T-helper 17 cell (primary cell): ENCODE measurements at places on chromosomes 5 and 9. TPM values are rescaled to one million over a fixed set of nuclear protein-coding genes. Genes with fewer than 3 reads are reported as not detected.

The KIF12 gene
- total RNA-seq, result not detected

GRCh38 chr5:42301349-42301748 lies 121.9 kb upstream of the GHR start:
- H3K36me3 ChIP-seq, result no peaks in the 10 kb centered on the region
- no peak for DNase-seq
- no peak overlapping the region for H3K27ac ChIP-seq

The ACOT12 gene
- not detected for total RNA-seq

The LRRC70 gene
- total RNA-seq, result 5.8 TPM

DNA sequence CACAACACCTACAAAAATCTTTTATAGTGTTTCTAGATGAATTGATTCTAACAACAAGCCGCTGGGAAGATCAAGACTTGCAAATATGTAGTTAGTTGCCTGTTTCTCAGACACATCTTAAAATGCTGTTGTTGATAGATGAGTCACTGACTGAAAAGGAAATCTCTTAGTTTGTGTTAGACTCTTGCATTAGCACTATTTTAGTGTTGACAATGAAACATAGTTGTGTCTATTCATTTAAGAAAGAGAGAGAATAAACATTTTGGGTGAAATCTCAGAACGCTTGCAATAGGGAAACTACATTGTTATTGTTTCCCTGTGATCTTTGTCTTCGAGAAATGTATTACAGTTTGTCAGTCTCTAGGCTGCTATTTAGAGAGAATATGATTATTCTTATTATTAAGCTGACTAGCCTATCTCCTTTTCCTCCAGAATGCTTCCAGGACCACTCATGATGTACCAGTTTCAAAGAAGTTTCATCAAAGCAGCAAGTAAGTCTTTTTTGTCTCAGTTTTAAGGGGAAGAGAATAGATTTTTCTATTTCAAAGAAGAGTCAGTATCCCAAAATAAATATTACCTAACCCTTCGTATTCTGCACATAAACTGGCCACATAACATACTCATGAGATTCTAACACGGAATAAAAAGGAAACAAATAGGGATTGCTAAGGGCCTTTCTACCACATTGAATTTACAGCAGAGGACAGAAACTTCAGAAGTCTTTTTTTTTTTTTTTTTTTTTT lies 285.6 kb downstream of the ARHGAP26 start:
- no peak overlapping the region for H3K4me3 ChIP-seq
- no peaks in the 10 kb centered on the region for H3K27me3 ChIP-seq
- H3K27ac ChIP-seq, result no peak overlapping the region
- H3K4me1 ChIP-seq, result peaks cover 12% of the 10 kb centered on the region

DNA sequence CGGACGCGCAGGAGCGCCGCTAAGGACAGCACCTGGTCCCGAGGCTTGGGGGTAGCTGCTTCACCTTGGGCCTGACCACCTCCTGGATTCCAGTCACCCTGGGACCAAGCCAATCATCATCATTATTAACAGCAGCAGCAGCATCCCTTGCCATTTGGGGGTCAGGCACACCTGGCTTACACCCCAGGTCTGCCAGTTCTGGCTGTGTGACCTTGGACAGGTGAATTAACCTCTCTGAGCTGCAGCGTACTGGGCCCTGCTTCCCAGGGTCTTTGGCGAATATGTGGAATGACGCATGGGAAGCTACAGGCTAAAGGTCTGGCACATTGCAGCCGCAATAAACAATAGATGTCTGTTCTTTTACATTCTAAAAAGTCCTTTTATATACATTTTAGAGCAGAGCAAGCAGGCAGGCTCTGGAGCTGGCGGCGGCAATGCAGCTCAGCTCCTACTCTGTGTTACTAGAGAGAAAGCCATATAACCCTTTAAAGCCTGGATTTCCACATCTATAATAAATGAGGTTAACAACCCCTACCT lies 97.8 kb upstream of the CPLX2 start:
- no peaks in the 10 kb centered on the region for H3K4me1 ChIP-seq
- no peak for DNase-seq
- no peak overlapping the region for H3K27ac ChIP-seq
- H3K36me3 ChIP-seq, result peaks cover 6% of the 10 kb centered on the region
- no peak overlapping the region for H3K4me3 ChIP-seq

GRCh38 chr9:128244837-128245231 lies 31.0 kb downstream of the GOLGA2 start:
- DNase-seq, result no peak
- peaks cover 34% of the 10 kb centered on the region for H3K27me3 ChIP-seq
- H3K27ac ChIP-seq, result no peak overlapping the region
- H3K4me1 ChIP-seq, result peaks cover 13% of the 10 kb centered on the region

The LTC4S gene
- total RNA-seq, result 6.4 TPM

DNA sequence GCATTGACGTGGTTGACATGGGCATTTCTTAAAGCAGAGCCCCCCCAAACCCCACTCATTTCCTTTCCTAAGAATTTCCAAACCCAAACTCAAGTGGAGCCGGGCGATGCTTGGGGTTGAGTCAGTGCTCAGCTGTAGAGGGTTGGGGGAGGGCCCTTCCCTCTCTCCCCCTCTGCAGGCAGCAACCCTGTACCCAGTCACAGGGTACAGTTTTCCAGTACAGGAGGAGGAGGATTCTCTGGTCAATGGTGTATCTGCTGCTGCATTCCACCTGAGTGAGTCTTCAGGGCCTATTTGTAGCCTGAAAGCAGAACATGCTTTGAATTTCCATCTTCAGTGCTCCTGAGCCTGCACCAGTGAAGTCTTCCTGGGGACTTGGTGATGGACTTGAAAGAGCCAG lies 55.8 kb downstream of the ENTREP1 start:
- no peak overlapping the region for H3K27ac ChIP-seq
- no peaks in the 10 kb centered on the region for H3K36me3 ChIP-seq
- H3K4me3 ChIP-seq, result no peak overlapping the region

The PCDHA5 gene
- not detected for total RNA-seq

The GABRA6 gene
- total RNA-seq, result not detected

DNA sequence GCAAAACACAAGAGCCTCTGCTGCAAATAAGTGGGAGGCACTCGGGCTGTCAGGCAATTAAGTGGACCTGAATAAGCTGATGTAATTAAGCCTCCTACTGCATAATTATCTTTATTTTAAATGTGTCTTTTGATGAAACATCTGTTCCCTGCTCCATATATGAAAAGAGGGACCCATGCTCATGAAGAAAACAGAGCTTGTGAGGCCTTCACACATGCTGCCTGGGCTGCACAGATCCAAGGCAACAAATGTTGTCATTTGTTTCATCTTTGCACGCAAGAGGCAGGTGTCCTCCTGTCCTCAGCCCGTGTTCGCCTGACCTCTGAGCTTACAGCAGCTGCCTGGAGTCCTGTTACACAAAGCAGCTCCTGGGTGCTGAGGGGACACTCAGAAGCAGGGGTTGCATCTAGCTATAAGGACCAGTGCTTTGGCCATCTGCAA lies 381.1 kb downstream of the ZNF608 start:
- H3K27ac ChIP-seq, result no peak overlapping the region
- no peak overlapping the region for H3K4me3 ChIP-seq
- DNase-seq, result no peak
- no peaks in the 10 kb centered on the region for H3K36me3 ChIP-seq
- no peaks in the 10 kb centered on the region for H3K4me1 ChIP-seq

The TGFBI gene
- 8.6 TPM for total RNA-seq

GRCh38 chr5:5158472-5158895 lies 18.4 kb downstream of the ADAMTS16 start:
- peaks cover 3% of the 10 kb centered on the region for H3K4me1 ChIP-seq
- no peaks in the 10 kb centered on the region for H3K36me3 ChIP-seq
- H3K27ac ChIP-seq, result no peak overlapping the region
- no peak for DNase-seq
- H3K4me3 ChIP-seq, result no peak overlapping the region

DNA sequence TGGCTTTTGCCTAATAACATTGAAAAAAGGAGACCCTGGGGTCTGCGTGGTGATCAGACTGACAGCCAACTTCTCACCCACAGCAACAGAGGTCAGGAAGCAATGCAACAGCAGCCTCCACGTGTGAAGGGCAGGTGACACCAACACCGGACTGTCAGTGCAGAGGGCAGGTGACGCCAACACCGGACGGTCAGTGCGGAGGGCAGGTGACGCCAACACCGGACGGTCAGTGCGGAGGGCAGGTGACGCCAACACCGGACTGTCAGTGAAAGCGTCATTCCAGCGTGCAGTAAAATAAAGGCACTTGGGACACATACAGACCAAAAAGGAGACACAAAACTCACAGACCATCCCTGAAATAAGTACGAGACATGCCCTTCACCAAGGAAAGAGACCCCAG lies 37.2 kb upstream of the CEP72 start:
- H3K27ac ChIP-seq, result no peak overlapping the region
- no peaks in the 10 kb centered on the region for H3K4me1 ChIP-seq
- no peaks in the 10 kb centered on the region for H3K36me3 ChIP-seq
- no peak overlapping the region for H3K4me3 ChIP-seq

DNA sequence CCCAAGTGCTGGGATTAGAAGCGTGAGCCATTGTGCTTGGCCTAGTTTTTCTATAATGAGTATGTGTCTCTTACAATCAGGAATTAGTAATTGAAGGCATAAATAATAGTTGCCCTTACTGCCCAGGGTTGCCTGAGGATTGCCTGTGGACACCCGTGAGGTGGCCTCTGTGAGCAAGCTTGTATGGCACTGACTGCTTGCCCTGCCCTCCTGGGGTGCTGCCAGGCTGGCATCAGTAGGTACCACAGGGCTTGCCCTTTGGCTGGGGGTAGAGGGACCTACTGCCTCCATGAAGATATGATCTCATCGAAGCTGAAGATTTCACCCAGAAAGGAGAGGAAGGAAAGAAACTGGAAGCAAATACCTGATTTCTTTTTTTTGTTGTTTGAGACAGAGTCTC lies 23.8 kb upstream of the PHF19 start:
- peaks cover 5% of the 10 kb centered on the region for H3K36me3 ChIP-seq
- H3K27me3 ChIP-seq, result no peaks in the 10 kb centered on the region
- H3K4me3 ChIP-seq, result peak overlapping the region; percentile 28
- peak overlapping the region; percentile 98 for H3K27ac ChIP-seq
- peaks cover 42% of the 10 kb centered on the region for H3K4me1 ChIP-seq
- DNase-seq, result no peak
